ENCODE measurements at places on chromosomes 16 and 17. TPM values are rescaled to one million over a fixed set of nuclear protein-coding genes. Genes with fewer than 3 reads are reported as not detected.
A peak's percentile ranks its signal among the peaks of the same experiment; 100 is the strongest.

The ZNF213 gene
- total RNA-seq, result 10.5 TPM

The KIAA0753 gene
- total RNA-seq, result 13.0 TPM

DNA sequence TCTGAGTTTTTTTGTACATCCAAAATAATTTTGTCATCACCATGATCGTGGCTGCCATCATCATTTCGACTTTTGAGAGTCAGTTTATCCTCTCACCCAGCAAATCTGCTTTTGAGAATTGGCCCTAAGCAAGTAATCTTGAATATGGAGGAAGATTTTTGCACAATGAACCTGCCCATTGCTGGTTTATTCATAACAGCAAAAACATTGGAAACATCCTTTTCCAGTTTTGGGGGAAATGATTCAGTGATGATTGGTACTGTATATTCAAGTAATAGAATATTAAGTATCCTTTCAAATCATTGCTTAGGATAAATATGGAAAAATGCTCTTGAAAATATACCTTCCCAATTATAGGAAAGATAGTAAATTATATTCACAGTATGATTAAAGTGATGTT, 53.1 kb downstream of the PRKCA start:
- DNase-seq, result no peak

The KRTAP2-1 gene
- not detected for total RNA-seq

The NGFR gene
- 0.58 TPM for total RNA-seq

DNA sequence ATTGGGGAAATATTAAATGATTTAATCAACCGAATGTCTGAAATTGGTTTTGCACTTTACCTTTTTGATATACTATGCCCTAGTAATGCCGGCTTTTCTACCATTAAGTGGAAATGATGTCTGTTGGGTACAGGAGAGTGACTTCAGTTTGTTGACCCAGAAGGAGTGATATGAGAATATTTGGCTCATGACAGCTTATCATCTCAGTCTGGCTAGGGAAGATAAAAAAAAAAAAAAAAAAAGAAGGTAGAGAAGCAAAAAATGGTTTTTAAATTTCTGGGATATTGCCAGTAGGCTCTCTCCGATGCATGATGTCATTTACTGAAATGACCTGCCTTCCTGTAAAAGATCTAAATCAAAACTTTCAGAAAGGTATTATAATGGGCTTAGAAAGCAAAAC, 69.0 kb downstream of the CNTNAP4 start:
- no peak for DNase-seq

GRCh38 chr17:5644065-5644464, 59.8 kb upstream of the NLRP1 start:
- no peak for DNase-seq

The PYY gene
- total RNA-seq, result not detected

DNA sequence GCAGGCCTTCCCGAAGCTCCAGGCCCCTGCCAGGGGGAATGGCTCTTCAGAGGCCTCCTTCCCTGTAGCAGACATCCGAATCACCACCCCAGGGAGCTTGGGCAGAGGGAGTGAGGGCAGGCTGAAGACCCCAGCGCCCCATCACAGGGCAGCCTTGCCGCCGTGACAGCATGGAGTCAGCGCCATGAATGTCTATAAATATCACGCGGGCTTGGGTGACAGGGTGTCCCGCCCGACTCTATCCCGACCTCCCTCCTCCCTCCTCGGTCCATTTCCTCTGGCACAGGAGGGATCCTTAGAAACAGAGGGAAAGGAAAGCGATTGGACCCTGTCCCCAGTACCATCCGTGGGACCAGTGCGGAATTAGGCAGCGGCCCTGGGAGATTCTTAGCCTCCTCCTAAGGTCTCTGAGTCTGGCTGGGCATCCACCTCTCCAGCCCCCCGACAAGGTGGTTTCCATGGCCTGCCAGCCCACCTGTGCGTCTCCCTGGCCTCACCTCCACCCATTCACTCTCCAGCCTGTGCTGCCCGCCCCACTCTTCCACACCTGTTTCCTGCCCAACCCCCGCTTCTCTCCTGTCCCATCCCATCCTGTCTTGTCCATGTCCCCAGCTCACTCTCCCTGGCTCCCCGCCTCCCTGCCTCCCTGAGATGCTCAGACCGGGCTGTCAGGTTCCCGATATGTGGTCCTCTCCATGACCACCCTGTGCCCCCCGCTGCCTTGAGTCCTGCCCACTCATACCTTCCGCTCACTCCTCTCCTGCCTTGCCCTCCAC, 5.1 kb downstream of the ATP2A1 start:
- no peak for DNase-seq

DNA sequence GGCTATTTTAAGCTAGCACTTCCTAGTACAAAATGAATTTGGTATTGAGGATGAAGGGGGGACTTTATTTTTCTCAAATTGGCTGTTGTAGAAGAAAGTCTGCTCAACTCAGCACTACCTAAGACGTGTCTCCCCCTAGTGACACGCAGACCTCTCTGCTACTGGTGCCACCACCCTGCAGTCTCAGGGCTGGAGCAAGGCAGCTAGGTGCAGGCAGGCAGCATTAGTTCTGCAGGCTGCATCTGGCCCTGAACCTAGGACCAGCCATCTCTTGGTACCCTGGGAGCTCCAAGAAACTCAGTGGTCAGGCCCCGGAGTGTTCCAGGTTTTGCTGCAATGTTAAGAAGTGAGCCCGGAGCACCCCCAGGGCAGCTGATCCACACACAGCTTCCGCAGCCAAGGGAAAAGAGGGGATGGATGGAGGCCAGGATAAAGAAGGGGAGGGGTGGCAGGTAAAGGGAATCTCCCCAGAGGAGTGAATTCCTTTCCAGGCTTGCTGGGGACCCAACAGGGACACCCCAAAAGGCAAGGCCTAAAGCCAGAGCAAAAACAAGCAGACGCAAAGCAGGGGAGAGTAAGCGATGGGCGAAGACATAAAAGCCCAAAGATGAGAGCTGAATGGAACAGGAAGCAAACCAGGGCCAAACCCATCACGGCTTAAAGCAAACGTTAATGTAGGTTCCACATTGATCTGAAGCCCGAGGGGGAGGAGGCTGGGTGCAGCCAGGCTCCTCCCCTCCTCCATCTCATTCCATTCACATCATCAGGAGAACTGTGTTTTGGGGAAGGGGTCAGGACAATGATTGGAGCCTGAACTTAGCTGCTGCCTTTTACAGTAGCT, 200.5 kb downstream of the ZFHX3 start:
- DNase-seq, result peak; percentile 22

Data from activated CD4-positive, alpha-beta memory T cell treated with anti-CD3 and anti-CD28 coated beads, Interleukin-2, amount 10 ng/mL, durations not matched to agents 7 days and 5 days (primary cell).